ENCODE measurements at places on chromosomes 12 and 14. TPM values are rescaled to one million over a fixed set of nuclear protein-coding genes. Genes with fewer than 3 reads are reported as not detected.
A peak's percentile ranks its signal among the peaks of the same experiment; 100 is the strongest.

DNA sequence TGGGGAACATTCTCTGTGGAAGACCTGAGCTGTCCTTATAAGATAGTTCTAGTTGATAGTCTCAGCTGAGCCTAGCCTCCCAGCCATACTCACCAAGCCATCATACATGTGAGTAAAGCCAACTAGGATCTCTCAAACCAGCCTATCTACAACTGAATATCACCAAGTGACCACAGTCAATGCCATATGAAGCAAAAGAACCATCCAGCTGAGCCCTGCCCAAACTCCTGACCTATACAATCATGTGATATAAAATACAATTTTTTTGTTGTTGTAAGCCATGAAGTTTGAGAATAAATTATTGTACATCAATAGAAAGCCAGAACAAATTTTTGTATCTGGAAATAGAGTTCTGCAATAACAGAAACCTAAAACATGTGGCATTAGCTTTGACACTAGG lies 118.3 kb downstream of the SLC25A21 start:
- H3K36me3 ChIP-seq, result no peaks in the 10 kb centered on the region
- DNase-seq, result no peak
- no peak overlapping the region for H3K4me3 ChIP-seq
- no peak overlapping the region for H3K27ac ChIP-seq
- H3K4me1 ChIP-seq, result no peaks in the 10 kb centered on the region
- peaks cover 5% of the 10 kb centered on the region for H3K27me3 ChIP-seq

DNA sequence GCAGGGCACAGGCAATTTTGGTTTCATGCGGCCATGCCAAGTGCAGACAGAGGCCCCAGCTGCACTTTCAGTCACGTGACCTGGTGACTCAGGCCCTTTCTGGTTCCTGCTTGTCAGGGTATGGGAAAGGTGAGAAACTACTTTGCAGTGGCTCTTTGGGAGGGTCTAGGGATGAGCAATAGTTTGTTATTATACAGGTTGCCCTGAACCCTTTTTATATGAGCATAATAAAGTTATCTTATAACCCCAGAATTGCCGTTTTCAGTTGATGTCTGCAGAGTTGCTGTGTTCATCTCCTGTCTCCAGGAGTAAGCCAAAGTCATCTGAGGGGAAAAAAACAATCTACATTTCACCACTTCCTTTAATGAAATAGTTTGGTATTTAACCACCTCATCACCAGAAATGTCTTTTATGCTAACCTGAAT lies 30.9 kb upstream of the EMP1 start:
- H3K4me1 ChIP-seq, result no peaks in the 10 kb centered on the region
- no peaks in the 10 kb centered on the region for H3K27me3 ChIP-seq
- H3K4me3 ChIP-seq, result no peak overlapping the region
- no peak for DNase-seq
- no peaks in the 10 kb centered on the region for H3K36me3 ChIP-seq

- H3K27ac ChIP-seq, result no peak overlapping the region
- DNase-seq, result no peak
- H3K36me3 ChIP-seq, result no peaks in the 10 kb centered on the region
- H3K4me3 ChIP-seq, result no peak overlapping the region
Observed at GRCh38 chr12:109762673-109763191, 49.1 kb downstream of the FAM222A start.

DNA sequence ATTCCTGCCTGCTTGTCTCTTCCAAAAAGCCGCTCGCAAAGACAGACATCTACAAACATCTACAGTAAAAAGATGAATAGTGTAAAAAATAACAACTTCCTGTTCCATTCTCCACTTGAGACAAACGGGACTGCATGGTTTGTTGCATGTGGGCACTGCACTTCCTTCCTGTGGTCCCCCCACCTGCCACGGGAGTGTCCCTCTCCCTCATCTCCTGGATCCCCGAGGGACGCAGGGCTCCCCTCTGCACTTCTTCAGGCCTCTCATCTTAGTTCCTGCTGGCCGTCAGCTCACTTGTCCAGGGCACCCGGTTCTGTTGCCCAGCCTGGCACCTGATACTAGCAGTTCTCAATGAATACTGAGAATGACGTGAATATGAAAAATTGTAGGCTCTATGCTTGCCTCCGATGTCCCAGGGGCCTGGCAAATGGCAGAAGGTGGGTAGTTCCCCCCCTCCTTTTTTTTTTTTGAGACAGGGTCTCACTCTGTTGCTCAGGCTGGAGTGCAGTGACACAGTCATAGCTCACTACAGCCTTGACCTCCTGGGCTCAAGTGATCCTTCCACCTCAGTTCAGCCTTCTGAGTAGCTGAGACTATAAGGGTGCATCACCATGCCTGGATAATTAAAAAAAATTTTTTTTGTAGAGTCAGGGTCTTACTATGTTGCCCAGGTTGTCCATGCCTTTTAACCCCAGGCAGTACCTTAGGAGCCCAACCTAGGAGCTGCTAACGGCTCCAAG lies 3.5 kb upstream of the KLC1 start:
- peak overlapping the region; percentile 81 for H3K27ac ChIP-seq
- peaks cover 10% of the 10 kb centered on the region for H3K27me3 ChIP-seq
- H3K4me1 ChIP-seq, result peaks cover 17% of the 10 kb centered on the region
- no peaks in the 10 kb centered on the region for H3K36me3 ChIP-seq
- H3K4me3 ChIP-seq, result peak overlapping the region; percentile 61

GRCh38 chr14:64423987-64424386 lies 35.8 kb downstream of the MTHFD1 start:
- H3K4me3 ChIP-seq, result no peak overlapping the region
- no peaks in the 10 kb centered on the region for H3K4me1 ChIP-seq
- no peaks in the 10 kb centered on the region for H3K27me3 ChIP-seq
- H3K36me3 ChIP-seq, result no peaks in the 10 kb centered on the region

- no peak for DNase-seq
- no peaks in the 10 kb centered on the region for H3K27me3 ChIP-seq
- no peaks in the 10 kb centered on the region for H3K36me3 ChIP-seq
- H3K4me3 ChIP-seq, result no peak overlapping the region
- H3K4me1 ChIP-seq, result no peaks in the 10 kb centered on the region
- no peak overlapping the region for H3K27ac ChIP-seq
Observed at GRCh38 chr14:33449268-33449667, 501.6 kb downstream of the EGLN3 start.

GRCh38 chr12:7005311-7005710 lies 13.0 kb downstream of the LPCAT3 start:
- H3K27ac ChIP-seq, result no peak overlapping the region
- no peak overlapping the region for H3K4me3 ChIP-seq
- no peak for DNase-seq
- H3K27me3 ChIP-seq, result peaks cover 5% of the 10 kb centered on the region

GRCh38 chr12:15597125-15597830 lies 191.9 kb downstream of the EPS8 start:
- H3K4me3 ChIP-seq, result no peak overlapping the region
- no peak overlapping the region for H3K27ac ChIP-seq
- H3K27me3 ChIP-seq, result no peaks in the 10 kb centered on the region
- no peak for DNase-seq
- no peaks in the 10 kb centered on the region for H3K4me1 ChIP-seq

- H3K4me3 ChIP-seq, result no peak overlapping the region
- H3K27me3 ChIP-seq, result peaks cover 4% of the 10 kb centered on the region
- H3K4me1 ChIP-seq, result peaks cover 24% of the 10 kb centered on the region
- peaks cover 3% of the 10 kb centered on the region for H3K36me3 ChIP-seq
Observed at GRCh38 chr14:92880351-92880750, 42.6 kb upstream of the CHGA start.

Gene C12orf50
- total RNA-seq, result 0.25 TPM

Gene FZD10
- total RNA-seq, result not detected

Gene AMHR2
- not detected for total RNA-seq

Gene PRR4
- total RNA-seq, result 7.5 TPM

Data from glutamatergic neuron (in vitro differentiated cells).